ENCODE measurements at places on chromosomes 1 and 21.
A peak's percentile ranks its signal among the peaks of the same experiment; 100 is the strongest.

GRCh38 chr1:71417421-71417820, 336.6 kb upstream of the ZRANB2 start:
- DNase-seq, result no peak

GRCh38 chr1:3405974-3406867, 48.2 kb upstream of the ARHGEF16 start:
- no peak for DNase-seq

DNA sequence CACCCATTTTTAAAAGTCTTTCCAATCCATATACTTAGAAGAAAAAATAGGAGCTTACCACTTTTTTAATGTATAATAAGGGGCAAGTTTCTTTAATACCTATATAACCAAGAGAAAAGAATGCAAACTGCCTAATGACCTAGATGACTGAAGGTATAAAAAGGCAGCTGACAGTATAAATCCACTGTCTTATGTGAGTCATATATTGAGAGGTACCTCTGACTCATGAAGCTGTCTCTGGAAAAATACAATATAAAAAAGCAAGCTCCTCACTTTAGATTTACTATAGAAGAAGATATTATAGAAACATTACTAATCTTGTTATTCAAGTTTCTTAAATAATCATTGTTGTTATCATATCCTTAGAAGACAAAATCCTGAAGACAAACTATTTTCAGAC, 144.2 kb downstream of the VAV3 start:
- DNase-seq, result no peak

GRCh38 chr1:248779350-248779749, 23.8 kb upstream of the LYPD8 start:
- DNase-seq, result no peak

- DNase-seq, result peak; percentile 53
Observed at GRCh38 chr21:36910581-36911307, 55.7 kb downstream of the HLCS start.
